NB4 (cell line): ENCODE measurements at places on chromosomes 16 and 17.

- peak; percentile 80 for DNase-seq
Measured at GRCh38 chr17:68455901-68456338, 1.4 kb downstream of the WIPI1 start.

DNA sequence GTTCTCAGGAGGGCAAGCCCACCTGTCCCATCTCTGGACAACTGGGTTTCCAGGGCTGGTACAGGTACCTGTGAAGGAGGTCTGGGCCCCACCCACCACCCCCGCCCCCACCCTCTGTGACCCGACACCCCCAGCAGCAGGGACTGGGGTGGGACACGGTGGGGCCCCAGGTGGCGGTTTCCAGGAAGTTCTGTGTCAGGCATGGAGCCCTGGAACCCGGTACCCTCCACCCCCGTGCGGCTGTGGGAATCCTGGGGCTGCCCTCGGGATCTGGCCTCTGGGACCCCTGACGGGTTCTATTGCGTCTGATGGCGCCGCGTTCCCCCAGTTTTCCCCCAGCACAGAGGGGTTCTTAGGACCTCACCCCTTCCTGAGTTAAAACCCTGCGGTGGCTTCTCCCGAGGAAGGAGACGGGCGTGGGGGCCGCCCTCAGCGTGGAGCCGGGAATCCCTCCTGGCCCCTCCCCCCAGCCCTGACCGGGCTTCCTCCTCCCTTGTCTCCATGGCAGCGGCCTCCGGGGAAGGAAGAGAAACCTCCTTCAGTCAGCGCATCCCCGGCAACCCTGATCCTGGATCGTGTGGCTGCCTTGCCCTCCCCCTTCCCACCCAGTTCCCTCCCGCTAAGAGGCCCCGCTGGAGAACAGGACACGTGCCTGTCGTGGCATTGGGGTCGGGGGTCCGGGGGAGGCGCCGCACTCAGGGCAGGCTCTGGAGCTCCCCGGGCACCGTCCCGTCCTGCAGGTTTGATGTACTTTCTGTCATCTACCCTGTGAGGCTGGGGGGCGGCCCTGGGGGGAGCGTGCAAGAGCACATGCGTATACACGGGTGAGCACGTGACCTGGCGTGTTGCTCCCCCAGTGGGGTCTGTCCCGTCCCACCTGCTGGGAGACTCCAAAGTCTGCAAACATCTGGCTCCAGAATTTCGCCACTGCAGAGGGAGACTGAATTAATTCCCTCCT is 30.3 kb downstream of the CACNA1H start:
- DNase-seq: no peak

GRCh38 chr16:77574867-77575624 is 140.2 kb upstream of the ADAMTS18 start:
- no peak for DNase-seq

DNA sequence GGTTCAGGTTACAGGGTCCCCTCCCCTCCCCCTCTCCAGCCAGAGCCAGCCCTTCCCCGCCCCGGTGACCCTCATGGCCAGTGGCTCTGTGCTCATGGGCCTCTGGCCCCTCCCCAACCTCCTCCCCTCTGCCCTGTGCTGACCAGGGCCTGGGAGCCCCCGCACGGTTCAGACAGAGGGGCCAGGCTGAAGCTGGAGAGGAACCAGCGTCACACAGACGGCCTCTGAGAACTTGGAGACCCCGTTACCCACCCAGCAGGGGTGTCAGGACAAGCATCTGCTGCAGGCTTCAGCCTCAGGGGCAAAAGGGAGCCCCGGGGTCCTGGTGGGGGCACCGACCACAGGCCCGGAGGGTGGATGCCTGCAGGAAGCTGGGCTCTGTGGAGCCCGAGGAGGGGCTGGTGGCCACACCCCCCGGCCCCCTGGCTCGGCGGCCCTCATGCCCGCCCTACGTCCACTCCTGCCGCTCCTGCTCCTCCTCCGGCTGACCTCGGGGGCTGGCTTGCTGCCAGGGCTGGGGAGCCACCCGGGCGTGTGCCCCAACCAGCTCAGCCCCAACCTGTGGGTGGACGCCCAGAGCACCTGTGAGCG is at the start of gene WFIKKN1:
TSS of gene WFIKKN1 (plus strand) at position 171 of the 591 bp plus-strand sequence. CDS start at position 440, 269 bp downstream.
- DNase-seq: no peak

- DNase-seq: no peak
Measured at GRCh38 chr16:2250652-2251295, 613 bp downstream of the ECI1 start.

- DNase-seq: no peak
Measured at GRCh38 chr16:49026566-49027181, 255.0 kb downstream of the CBLN1 start.

DNA sequence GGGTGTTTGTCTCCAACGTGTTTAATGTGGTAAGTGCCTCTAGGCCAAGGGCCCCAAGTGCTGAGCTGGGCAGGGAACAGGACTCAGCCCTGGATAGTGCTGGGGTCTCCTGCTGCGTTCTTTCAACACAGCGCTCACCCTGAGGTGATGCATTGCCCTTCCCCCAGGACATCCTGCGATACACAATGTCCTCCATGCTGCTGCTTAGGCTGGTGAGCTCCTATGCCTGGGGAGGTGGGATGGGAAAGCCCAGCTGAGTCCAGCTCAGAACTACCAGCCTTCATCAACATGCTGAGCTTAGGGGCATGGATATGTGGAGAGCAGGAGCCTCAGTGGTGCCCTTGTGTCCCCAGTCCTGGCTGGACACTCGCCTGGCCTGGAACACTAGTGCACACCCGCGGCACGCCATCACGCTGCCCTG is 563 bp downstream of the ZACN start:
- no peak for DNase-seq

DNA sequence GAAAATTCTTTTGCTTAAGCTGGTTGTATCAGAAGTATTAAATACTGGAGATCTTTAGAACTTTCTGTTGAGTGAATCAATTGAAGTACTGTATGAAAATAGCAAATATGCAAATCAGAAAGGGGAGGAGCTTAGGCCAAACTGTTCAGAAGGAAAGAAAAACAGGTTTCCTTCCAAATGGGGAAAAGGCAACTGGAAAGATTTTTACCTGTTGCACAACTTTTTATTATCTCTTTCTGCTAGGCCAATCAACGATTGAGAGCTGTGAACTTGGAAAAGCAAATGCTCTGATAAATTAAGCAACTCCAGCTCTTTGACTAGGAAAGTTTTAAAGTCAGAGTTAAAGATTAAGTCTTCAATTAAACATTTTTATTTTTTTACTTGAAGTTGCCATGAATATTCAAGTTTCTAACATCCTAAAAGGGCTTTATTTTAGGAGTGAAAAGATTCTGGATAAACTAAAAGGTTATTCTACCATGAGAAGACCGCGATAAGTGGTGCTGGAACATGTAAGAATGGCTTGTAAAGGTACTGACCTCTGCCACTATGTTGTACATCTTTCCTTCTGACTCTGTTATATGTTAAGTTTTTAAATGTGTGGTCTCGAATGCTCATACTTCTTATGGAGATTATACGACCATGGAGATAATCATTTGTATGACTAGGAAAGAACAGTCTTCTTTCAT is 16.5 kb downstream of the DCUN1D3 start:
- DNase-seq: no peak

GRCh38 chr16:56995136-56995805 is 5.9 kb downstream of the NLRC5 start:
- no peak for DNase-seq

- no peak for DNase-seq
Measured at GRCh38 chr16:69005641-69006355, 99.7 kb upstream of the HAS3 start.

DNA sequence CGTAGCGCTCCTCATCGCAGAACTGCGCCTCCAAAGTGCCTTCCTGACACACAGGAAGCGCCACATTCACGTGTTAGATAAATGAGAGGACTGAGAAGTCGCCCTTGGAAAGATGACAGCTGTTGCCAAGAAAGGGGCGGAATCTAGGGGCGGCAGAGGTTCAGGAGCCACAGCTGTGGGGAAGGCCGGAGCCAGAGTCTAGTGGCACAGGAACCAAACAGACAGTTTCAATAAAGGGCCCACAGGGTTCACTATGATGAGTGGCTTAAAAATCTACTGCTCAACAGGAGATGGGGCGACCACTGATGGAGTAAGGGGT is 4.7 kb downstream of the FLCN start:
- no peak for DNase-seq

GRCh38 chr17:27217631-27218030 is 76.3 kb upstream of the WSB1 start:
- DNase-seq: no peak

DNA sequence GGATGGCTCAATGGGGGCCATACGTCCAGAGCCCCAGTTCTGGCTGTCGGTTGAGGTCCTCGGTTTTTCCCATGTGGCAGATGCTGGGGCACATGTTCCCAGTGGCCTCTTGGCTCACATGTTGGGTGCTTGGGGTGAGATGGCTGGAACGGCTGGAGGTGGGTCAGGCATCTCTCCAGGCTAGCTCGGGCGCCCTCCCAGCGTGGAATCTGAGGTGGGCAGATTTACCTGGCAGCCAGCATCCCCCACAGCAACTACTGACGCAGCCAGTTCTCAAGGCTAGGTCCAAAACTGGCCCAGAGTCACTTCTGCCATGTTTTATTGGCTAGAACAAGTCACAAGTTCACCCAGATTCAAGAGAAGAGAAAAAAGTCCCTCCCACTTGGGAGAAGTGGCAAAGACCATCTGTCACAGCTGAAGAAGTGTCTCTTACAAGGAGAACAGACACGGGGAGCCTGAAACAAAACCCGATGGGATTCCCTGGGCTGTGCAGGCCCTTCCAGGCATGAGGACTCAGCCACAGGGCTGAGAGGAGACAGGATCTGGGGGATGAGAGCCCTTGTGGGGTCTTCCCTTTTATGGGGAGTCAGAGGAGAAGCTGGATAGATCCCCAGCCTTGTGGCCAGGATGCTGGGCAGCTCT is 15.2 kb downstream of the ACE start:
- DNase-seq: no peak

- no peak for DNase-seq
Measured at GRCh38 chr16:86598607-86599565, 20.5 kb downstream of the FOXL1 start.

- DNase-seq: no peak
Measured at GRCh38 chr16:66446737-66447136, 19.6 kb downstream of the BEAN1 start.

GRCh38 chr16:1990351-1991134 is 773 bp downstream of the SYNGR3 start:
- DNase-seq: no peak

DNA sequence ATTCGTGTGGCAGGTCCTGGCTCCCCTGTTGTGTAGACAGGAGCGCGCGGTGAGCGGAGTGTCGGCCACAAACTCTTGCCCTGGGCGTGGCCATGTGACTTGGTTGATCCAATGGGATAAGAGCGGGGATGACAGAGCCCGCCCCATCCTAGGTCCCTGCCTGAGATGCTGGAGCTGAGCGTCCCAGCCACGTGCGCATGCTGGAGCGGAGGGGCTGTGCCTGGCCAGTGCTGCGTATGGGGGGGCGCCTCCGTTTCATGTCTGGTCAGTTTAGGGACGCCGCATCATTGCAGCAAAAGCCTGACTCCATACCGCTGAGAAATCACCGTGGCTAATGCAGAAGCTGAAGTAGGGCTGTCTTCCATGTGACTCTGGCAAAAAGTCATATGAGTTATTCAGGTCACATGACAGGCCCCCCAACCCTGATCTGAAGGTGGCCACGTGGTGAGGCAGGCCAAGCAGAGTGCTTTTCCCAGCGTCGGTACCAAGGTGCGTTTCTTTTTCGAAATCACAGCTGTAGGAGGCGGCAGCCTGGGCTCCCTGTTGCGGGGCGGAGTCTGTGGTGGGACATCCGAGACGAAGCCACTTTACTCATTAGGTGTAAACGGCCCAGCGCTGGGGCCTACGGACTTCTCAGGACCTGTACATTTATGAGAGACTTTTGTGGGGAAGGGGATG is 22.5 kb downstream of the HSBP1 start:
- no peak for DNase-seq

DNA sequence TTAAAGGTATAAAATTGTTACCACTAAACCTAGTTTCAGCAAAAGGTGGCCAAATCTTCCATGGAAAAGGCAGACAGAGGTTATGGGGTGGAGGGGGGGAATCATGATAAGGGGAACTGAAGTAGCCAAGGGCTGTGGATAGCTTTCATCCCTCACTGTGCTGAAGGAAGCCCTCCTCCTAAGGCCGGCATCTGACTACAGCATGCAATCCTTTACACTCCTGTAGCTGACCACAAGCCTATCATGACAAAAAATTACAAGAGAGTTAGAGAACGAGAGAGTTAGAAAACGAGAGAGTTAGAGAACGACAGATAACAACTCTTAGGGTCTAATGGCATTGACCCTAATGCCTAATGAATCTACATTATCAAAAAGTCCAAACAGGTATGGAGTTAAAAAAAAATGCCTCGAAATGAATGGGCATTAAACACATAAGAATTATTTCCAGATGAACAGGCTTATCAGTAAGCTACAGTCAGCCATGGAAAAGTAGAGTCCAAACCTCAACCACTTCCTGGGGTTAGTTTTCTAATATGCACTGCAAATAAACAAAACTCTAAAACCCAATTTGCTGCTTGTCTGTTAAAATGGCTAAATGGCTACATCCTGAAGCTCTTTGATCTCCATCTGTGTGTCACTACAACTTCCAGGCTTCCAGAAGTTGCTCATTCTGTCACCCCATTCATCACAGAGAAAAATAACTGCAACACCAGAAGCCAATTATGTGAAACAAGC is 29.7 kb downstream of the DUSP14 start:
- DNase-seq: no peak

DNA sequence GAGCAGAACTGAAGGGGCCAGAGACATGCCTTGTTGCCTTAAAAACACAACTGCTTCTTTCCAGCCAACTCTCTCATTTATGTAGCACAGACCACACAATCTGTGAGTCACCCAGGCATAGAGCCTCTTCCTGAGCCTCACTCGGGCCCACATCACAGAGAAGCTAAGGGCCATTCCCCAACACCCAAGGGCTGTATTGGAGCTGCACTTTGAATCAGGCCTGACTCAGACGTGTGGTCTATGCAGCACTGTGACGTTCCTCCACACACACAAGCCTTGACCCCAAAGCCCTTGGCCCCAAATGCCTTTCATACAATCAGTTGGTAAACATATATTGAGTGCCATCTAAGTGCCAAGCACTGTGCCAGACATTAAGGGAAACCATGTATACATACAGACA is 308.9 kb upstream of the DYNLRB2 start:
- DNase-seq: no peak

DNA sequence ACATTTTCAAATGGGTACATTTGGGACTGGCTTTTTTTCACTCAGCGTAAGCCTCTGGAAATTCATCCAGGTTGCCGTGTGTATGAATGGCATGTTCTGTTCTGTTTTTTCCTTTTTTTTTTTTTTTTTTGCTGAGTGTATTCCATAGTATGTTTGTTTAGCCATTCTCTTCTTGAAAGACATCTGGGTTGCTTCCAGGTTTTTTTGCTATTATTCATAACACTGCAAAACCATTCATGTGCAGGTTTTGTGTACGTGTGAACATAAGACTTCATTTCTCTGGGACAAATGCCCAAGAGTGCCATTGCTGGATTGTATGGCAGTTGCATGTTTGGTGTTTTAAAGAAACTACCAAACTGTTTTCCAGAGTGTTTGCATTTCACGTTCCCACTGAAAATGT is 335.9 kb upstream of the TNRC6C start:
- no peak for DNase-seq

GRCh38 chr16:57690782-57691471 is 3.7 kb upstream of the DRC7 start:
- peak; percentile 74 for DNase-seq
